ENCODE measurements at places on chromosomes 12 and 14.

- DNase-seq: no peak
Measured at GRCh38 chr12:22687361-22688076, 62.5 kb downstream of the ETNK1 start.

DNA sequence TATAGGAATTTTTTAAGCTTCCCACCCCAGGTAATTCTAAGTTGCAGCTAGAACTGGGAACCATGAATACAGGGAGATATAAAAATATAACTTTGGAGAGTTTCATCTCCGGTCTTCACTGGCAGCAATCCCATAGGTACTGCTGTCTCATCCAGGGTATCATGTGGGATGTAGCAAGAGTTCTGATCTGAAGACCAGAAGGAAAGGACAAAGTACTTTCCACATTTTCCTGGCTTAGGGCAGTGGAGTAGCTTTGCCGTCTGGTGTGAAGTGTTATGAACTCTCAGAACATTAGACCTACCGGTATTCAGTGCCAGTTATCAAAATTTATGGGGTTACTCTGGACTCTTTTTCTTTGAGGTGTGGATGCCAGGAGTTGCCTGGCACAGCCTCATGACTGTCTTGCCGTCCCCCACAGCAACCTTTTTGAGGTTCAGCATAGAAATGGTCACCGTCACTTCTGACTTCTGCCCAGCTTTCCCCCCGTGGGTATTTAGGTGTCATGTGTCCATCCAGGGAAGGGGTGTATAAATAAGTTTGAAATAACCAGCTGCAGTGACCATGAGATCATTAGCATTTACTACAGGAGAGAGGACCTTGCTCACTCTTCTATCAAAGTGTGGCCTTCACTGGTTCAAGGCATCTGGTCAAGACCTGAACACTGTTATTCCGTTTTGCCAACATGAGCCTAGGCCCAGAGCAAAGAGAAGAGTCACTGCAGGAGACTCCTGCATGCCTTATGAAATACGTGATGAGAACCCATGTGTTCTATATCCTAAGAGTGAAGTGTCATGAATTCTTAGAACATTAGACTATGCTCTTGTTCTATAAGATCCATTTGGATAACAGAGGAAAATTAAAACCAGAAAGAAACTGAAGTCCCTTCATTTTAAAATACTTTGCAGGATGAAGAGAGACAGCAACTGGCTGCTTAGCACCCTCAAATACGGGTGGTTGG lies 22.2 kb downstream of the TMEM233 start:
- DNase-seq: no peak

- DNase-seq: no peak
Measured at GRCh38 chr14:34126586-34126985, 175.7 kb upstream of the EGLN3 start.

DNA sequence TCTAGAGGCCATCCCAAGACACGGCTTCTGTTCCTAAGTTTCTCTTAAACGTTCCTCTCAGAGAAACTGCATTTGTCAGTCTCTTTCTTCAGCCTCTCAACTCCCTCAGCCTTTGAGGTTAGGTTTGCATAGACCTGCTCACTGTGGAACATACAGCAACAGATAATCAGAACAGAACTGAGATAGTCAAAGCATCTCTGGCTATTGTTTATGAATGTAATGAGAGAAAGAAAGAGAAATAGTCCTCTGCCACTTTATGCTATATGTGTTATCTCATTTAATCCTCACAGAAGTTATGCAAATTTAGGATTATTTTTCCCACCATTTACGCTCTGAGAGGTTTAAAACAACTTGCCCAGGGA lies 190.6 kb downstream of the PHLDA1 start:
- DNase-seq: no peak

- no peak for DNase-seq
Measured at GRCh38 chr12:1876086-1876485, 42.4 kb downstream of the CACNA2D4 start.

GRCh38 chr14:32129124-32129523 lies 52.0 kb downstream of the ARHGAP5 start:
- DNase-seq: no peak

DNA sequence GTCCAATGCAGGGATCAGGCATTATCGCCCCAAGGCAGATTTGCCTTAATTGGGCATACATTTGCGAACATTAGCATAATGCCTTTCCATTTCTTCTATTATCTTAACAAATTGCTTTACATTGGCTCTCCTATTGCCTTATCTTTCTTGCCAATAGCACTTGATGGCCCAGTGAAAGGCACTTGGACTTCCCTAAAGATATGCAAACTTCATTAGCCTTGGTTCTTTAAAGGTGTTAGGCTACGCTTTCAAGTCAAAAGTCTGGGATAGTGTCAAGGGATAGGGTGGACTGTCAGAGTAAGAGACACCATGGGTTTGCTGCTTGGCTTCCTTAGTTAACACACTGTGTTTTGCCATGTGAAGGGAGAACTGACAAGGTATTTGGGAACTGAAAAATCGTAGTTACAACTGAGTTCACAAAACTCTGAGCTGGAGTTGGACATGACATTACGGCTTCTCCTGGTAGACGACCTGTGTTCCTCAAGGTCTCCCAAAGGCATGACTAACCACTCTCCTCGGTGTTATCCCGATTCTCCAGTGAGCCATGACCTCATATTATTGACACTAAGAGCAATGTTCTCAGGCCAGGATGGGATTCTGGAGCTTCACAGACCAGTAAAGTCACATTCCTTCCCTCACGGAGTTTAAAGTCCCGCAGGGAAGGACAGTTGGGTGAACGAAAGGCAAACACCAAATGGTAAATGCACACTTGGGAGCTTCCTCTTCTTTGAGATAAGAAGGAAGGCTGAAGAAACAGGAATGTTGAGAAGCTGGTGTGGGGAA lies 65.2 kb downstream of the TBC1D30 start:
- no peak for DNase-seq

DNA sequence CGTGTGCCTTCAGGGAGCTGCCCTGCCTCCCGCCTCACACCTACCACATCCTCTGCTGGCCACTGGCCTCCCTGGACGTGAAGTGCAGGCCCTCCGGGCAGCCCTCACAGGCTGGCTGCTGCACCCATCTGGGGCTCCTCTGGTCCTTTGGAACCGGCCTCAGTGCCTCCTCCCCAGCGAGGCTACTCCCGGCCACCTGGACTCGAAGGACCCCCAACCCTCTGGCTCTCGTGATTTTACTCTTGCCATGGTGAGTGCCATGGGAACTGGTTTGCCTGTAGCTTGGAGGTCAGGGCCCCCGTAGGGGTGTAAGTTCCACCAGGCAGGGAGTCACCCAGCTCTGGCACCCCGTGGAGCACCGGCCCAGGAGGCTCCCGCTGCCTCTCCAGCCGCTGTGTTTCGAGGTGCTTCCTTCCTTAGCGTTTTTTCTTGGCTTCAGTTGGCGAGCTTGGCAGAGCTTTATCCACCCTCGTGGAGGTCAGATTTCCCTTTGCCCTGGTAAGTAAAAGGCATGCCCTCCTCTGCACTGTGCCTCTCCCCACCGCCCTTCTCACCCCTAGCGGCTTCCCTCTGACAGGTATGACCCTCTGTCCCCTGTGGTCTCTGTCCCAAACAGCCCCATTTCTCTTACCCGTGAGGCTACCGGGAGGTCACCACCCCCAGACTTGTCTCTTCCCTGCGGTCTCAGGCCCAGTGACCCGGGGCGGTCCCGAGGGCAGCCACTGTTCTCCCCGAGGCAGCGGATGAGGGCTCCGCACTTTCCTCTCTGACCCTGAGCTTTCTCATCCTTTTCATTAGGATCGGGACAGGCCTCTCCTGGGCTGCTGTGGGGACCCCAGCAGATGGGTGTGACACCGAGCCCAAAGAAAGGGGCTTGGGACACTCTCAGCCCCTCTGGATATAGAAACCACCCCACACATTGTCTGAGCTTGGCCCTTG lies 203.1 kb upstream of the C14orf180 start:
- DNase-seq: no peak

- no peak for DNase-seq
Measured at GRCh38 chr14:34204774-34205173, 253.9 kb upstream of the EGLN3 start.
